ENCODE measurements at places on chromosomes 5 and 9.

- DNase-seq, result no peak
These were observed 299.7 kb downstream of the NPR3 start for GRCh38 chr5:33010846-33011245.

- DNase-seq, result no peak
These were observed 57.4 kb upstream of the ANKRD55 start for GRCh38 chr5:56290378-56291078.

GRCh38 chr5:34503379-34504253 lies 152.5 kb upstream of the RAI14 start:
- DNase-seq, result peak; percentile 99

GRCh38 chr5:134005417-134006061 lies 764 bp upstream of the VDAC1 start:
- DNase-seq, result no peak

DNA sequence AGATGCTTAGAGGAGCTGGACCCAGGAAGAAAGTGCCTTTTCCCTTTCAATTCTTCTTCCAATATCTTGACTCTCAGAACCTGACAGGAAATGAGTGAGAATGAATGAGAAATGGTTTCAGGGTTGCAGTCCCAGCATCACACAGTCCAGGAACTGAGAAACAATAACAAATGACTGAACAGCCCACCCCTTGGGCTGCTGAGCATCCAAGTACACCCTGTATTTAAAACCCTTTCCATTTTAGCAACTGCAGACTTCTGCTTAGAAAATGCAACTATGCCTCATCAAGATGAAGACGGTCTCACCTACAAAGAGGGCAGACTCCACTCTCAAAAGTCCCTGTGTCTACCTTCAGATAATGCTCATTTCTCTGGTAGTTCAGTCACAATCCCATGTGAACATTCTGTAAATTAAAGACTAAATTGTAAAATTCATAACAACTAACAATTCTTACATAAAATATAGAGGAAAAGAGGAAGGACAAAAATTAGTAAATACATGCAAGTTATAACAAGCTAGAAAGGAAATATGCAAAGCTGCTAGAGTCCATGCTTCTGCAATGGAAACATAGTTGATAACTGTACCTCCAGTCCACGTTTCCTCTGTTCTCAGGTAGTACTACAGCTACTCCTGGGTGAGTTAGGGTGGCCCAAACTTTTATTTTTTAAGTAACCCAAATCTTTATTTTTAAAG lies 316.5 kb downstream of the ICE1 start:
- DNase-seq, result no peak

GRCh38 chr5:83270311-83270710 lies 193.0 kb downstream of the XRCC4 start:
- DNase-seq, result no peak

GRCh38 chr5:151431666-151432065 lies 15.7 kb upstream of the SLC36A1 start:
- DNase-seq, result no peak

- DNase-seq, result peak; percentile 86
These were observed 66.6 kb upstream of the STXBP1 start for GRCh38 chr9:127545196-127546124.

- DNase-seq, result no peak
These were observed 159.3 kb downstream of the RGS3 start for GRCh38 chr9:113622600-113623400.

GRCh38 chr5:57452885-57453284 lies 29.7 kb downstream of the ACTBL2 start:
- no peak for DNase-seq

DNA sequence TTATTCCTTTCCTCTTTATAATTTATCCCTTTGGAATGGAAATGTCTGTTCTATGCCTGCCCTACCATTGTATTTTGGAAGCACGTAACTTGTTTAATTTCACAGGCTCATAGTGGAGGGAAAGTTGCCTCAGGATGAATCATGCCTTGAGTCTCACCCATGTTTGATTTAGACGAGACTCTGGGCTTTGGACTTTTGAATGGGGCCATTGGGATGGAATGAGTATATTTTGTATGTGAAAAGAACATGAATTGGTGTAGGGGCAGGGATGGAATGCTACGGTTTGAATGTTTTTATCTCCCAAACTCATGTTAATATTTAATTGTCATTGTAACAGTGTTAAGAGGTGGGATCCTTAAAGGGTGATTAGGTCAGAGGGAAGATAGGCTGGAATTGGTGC lies 10.3 kb downstream of the FBXW5 start:
- DNase-seq, result no peak

- peak; percentile 37 for DNase-seq
These were observed 248.8 kb downstream of the MCTP1 start for GRCh38 chr5:95035891-95036685.

DNA sequence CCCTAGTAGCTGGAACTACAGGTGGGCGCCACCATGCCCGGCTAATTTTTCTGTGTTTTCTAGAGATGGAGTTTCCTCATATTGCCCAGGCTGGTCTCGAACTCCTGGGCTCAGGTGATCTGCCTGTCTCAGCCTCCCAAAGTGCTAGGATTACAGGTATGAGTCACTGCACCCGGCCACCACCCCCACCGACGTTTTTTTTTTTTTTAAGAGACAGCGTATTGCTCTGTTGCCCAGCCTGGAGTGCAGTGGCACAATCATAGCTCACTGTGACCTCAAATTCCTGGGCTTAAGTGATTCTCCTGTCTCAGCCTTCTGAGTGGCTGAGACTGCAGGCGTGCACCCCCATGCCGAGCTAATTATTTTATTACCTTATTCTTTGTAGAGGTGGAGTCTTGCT lies 38.2 kb downstream of the WDR70 start:
- DNase-seq, result no peak

GRCh38 chr9:109289931-109290330 lies 30.9 kb downstream of the EPB41L4B start:
- DNase-seq, result no peak

- peak; percentile 75 for DNase-seq
These were observed 18.7 kb downstream of the HSD17B4 start for GRCh38 chr5:119470851-119471451.

GRCh38 chr5:138753794-138754698 lies 821 bp downstream of the CTNNA1 start:
- peak; percentile 83 for DNase-seq

- no peak for DNase-seq
These were observed 4.3 kb upstream of the HAPLN1 start for GRCh38 chr5:83724935-83725334.

DNA sequence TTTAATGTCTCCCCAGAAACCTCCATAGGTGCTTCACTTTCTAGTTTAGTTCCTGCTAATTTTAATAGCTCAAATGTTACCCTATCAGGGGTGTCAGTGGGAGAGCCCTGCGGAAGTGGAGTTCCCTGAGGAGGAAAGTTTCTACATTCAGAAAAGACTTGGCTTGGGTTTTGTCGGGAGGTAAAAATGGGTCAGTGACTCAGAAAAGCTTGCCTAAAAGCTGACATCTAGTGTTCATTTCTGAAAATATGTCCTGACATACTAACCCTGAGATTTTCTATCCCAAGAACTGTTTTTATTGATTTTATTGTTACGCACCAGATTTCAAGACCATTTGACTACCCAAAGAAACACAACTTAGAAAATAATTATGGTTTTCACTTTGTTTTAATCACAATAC lies 40.9 kb upstream of the GLDC start:
- peak; percentile 44 for DNase-seq

- DNase-seq, result no peak
These were observed 104.9 kb upstream of the RAPGEF1 start for GRCh38 chr9:131844745-131845118.

- no peak for DNase-seq
These were observed 734.5 kb upstream of the ZNF608 start for GRCh38 chr5:125480911-125481310.

- no peak for DNase-seq
These were observed 51.2 kb downstream of the PARP8 start for GRCh38 chr5:50717651-50718050.

- no peak for DNase-seq
These were observed 61.0 kb downstream of the ZNF608 start for GRCh38 chr5:124685404-124685930.

- no peak for DNase-seq
These were observed 179.3 kb downstream of the ALDH1A1 start for GRCh38 chr9:72773570-72773969.

Data from pons (tissue), 1 donor.